Right ventricle myocardium inferior (tissue), 1 donor: ENCODE measurements at places on chromosomes 5 and 9. TPM values are rescaled to one million over a fixed set of nuclear protein-coding genes. Genes with fewer than 3 reads are reported as not detected.

LNPEP gene
- total RNA-seq = 49.6 TPM

MAMDC2 gene
- total RNA-seq = 10.8 TPM

PRRT1B gene
- total RNA-seq = not detected

MRPL36 gene
- 62.3 TPM for total RNA-seq

PCDHB9 gene
- 1.3 TPM for total RNA-seq

STING1 gene
- total RNA-seq = 47.2 TPM

ERMP1 gene
- 19.9 TPM for total RNA-seq

TEX48 gene
- total RNA-seq = not detected

EPB41L4A gene
- 21.5 TPM for total RNA-seq

CBY3 gene
- total RNA-seq = not detected

LIX1 gene
- total RNA-seq = not detected

UBE2QL1 gene
- total RNA-seq = 21.9 TPM

POU5F2 gene
- total RNA-seq = 0.32 TPM

- peak; percentile 87 for DNase-seq
Observed at GRCh38 chr9:124297551-124297901, 39.8 kb downstream of the NEK6 start.

GRCh38 chr9:120944434-120944843 is 17.8 kb upstream of the TRAF1 start:
- DNase-seq = no peak

GRCh38 chr9:76729980-76730737 is 34.1 kb upstream of the PCA3 start:
- DNase-seq = no peak

DNA sequence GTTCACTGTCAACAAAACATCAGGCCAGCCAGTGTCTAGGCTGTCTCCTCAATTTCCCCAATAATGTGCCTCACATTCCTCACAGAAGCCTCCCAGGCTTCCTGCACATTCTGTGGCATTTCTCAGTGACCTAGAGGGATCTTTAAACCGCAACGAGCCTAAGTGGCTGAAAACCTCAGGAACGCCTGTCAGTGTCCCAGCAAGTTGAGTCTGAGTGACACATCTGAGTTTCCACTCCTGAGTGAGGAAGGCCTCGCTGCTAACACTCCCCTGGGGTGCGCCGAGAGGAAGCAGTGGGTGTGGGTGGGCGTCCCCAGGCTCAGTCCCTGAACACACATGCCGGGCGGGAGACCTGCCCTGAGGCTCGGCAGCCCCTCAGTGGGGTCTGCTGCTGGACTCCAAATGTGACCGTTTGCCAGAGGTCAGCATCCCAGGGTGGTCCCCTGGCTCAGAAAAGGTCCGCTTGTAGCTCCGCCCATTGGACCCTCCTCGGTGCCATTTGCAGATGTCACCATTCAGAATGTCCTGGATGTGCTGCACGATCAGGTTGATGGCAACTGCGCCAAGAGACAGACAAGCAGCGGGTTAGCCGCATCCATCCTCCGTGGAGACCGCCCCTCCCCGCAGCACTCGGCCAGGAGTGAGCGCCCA is 6.3 kb downstream of the UCK1 start:
- no peak for DNase-seq

DNA sequence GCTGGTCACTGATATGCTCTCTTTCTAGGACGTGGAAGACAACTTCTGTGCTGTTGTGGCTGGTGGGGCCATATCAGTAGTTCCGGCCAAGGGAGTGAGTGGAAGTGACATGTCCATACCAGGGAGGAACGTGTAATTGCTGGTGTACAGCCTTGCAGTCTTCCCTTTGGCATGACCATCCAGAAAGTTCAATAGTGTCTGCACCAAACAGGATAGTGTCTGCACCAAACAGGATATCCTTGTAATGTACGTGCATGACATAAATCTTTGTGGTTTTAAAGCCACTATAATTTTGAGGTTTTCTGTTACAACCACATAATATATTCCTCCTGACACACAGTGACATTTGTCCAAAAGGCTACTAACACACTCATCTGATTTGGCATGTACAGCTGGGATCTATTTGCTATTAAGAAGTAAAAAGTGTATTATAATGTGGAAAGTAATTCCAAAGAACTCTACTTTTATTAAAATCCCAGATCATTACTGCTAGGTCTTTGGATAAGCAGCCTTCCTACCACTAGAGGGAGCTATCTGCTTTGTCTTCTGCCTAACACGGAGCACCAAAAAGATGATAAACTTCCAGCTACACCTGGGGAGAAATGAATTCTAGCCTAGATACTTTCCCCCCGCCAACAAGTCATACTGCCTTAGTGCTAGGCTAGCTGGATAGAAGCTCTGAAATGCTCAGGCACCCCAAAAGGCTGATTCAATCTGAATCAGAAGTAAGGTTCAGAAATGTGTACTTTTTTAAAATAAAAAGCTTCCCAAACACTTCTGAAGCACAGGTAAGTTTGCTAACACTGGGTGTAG is 52.7 kb downstream of the RNF145 start:
- no peak for DNase-seq

DNA sequence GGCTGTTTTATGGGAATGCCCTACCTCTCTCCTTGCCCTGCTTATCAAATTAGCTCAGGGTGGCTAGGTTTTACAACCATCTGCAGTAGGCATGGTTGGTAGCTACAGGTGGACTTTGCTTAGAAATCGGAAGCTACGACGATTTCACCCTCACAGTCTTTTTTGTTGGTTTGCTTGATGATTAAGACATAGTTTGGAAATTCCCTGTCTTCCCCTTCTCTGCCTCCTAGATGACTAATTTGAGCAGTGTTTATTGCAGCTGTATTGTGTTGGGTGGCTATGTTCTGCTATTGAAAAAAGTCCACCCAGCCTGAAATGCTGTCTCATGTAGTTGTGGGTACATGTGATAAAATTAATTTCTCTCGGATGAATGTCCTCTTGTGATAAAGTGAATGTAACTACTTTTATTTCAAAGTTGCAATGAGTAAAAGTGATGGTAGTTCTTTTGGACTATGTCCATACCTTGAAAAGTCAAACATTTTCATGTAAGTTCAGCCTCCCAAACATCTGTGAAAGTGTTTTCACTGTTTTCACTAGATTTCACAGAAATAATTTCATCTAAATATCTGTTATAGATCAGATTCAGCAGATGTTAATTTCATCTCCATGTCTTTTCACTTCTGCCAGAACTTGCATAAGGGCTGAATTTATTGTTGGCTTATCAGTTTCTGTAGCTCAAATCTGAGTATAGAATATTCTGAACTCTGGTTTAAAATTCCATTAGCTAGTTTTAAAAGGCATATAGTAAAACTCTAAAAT is 37.3 kb upstream of the FYB1 start:
- DNase-seq = no peak

GRCh38 chr9:38442473-38443096 is 18.3 kb upstream of the IGFBPL1 start:
- DNase-seq = no peak

DNA sequence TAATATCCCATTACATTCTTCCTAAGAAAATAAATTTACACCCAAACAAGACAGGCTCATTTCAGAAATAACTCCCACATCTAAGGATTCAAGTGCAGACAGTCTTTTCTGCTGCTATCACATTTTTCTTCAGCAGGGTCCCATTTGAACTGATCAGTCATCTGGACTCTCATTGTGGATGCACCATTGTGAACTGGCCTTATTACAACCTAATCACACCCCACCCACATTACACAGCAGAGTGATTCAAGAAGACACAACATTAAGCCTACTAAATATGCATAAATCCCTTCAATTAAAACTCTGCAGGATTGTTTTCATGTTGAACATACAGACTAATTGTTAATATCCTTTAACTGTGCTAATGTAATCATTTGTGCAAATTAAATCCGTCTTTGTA is 146.2 kb downstream of the CDH12 start:
- no peak for DNase-seq

DNA sequence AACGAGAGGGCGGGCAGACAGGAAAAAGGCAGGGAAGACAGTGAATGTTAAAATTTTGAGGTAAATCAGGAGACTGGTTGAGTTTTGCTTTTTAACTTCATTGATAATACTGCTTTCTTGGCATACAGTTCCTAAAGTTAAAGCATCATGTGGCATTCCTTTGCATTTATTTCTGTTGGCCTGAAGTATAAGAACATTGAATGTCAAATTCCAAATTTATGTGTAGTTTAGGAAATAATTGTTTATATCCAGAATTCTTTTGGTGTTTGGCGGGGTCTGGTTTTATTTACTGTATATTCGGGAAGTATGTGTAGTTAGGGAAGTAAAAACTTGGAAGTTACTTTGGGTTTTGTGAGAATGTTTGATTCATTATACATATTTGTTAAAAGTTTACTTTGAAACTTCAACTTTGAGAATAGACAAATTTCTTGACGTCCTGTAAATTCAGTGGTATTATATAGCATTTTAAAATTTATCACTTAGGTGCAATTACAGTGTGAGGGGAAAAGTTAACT is 83.2 kb downstream of the PTPDC1 start:
- no peak for DNase-seq

- no peak for DNase-seq
Observed at GRCh38 chr5:102314328-102314727, 18.2 kb upstream of the SLCO4C1 start.

DNA sequence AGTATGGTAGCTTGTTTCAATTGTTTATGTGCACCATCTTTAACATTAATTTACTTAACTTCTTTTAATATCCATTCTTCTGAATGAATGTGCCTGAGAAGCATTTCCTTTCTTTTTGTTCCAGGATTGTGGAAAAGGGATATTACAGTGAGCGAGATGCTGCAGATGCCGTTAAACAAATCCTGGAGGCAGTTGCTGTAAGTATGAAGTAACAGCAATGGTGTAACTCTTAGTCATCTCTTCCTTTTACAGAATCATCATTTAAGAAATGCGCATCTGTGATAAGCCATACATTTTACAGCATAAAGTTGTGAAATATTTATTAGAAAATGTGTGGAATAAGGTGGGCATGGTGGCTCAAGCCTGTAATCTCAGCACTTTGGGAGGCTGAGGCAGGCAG is 117.7 kb downstream of the STARD4 start:
- no peak for DNase-seq

DNA sequence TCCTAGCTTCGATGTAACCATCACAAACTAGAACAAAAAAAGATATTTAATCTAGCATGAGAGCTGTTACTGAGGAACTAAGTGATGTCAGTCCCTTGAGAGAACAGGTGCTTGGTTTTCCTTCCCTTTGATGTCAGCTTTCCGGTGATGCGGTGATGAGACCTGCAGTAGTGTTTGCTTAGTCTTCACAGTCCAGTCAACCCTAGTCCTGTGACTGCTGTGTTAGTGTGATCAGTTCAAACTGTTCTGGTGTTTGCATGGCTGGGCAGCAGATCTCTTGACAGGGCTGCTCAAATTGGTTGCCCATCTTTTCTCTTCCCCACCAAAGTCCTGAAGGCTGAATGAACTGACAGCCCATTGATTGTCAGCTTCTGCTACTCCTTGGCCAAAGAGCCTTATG is 608.6 kb upstream of the DAB2 start:
- no peak for DNase-seq

DNA sequence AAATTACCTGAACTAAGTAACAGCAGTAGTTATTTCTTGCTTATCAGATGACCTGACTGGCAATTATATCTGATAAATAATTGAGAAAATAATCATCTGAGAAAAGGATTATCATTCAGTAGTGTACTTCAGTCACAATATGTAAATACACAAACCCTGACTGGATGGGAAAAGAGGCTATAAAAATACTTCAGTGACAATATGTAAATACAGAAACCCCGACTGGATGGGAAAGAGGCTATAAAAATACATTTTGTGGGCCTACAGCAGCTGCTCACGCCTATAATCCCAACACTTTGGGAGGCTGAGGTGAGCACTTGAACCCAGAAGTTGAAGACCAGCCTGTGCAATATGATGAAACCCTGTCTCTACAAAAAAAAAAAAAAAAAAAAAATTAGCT is 11.1 kb downstream of the UBAP2 start:
- no peak for DNase-seq

- no peak for DNase-seq
Observed at GRCh38 chr9:33109097-33109496, 32.6 kb upstream of the SMU1 start.

DNA sequence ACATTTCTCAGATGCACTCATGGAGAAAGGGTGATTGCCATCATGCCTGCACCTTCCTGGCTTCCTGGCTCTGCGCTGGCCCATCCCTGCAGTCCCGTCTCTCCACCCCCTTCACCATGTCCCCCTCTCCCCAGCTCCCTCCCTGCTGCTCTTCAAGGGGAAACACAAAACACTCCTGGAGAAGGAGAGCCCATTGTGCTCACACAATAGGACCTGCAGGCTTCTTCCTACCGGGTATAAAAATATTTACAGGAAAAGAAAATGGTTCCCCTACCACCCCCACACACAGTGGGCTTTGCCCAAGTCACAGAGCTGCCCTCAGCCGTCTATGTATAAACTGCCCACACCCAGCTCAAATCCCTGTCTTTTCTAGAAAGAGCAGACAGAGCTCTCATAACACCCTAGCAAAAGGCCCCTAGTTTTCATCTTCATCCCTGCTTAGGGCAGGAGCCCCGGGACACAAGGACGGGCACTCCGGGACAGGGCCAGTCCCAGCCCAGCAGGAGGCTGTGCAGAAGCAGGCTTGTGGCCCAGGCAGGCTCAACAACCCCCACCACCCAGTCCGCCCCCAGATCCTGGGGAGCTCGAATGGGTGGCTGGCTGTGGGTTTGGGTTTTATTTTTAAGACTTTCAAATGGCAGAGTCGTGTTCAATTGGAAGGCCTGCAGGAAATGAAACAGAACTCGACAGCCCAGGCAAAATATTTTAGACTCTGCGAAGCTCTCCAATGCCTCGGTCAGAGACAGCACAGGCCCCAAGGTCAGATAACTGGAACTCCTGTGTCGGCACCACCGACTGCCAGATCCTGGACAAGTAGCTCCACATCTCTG is 77.3 kb downstream of the LRSAM1 start:
- DNase-seq = peak; percentile 60

DNA sequence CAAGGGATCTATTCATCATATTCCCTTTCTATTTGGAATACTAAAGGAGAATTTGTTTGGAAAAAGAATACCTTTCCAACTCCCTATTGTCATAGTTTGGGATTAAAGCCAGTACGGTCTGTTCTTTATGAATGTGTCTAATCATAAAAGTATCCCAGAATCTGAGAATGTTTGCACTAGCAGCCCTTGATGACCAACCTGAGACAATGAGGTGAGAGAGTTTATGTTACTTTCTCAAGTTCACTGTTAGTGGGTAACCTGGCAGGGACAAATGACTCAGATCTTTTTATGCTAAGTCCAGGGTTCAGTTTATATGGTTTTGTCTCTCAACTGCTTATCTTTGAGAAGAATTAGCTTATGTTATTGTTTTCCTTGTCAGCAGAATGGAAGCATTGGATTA is 25.3 kb upstream of the TLR4 start:
- DNase-seq = no peak

DNA sequence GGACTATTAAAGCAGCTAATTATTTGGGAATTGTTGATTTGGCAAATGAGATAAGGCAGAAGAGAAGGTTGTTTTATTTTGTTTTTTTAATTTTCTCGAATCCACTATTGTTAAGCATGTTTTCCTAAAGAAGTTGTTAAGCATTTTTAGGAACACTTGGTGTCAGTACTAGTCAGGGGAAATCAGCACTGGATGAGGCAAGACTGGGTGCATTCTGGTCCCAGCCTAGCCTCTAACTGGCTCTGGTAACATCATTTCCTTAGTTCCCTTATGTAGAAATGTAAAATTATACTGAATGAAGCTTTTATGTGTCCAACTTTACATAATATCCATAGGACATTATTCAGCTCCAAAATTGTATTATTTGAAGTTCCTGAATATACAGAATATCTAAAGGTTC is 196.1 kb downstream of the PCSK5 start:
- DNase-seq = no peak

GRCh38 chr9:134666831-134667230 is 25.2 kb downstream of the COL5A1 start:
- DNase-seq = no peak

GRCh38 chr9:95268681-95269080 is 48.8 kb downstream of the FANCC start:
- no peak for DNase-seq
